Stimulated activated CD8-positive, alpha-beta memory T cell treated with anti-CD3 and anti-CD28 coated beads, Interleukin-4, amount 100 ng/mL, for 1 hour (primary cell): ENCODE measurements at places on chromosomes 5 and 9.

GRCh38 chr9:21976334-21976875, 17.8 kb downstream of the CDKN2A start:
- no peak for DNase-seq

DNA sequence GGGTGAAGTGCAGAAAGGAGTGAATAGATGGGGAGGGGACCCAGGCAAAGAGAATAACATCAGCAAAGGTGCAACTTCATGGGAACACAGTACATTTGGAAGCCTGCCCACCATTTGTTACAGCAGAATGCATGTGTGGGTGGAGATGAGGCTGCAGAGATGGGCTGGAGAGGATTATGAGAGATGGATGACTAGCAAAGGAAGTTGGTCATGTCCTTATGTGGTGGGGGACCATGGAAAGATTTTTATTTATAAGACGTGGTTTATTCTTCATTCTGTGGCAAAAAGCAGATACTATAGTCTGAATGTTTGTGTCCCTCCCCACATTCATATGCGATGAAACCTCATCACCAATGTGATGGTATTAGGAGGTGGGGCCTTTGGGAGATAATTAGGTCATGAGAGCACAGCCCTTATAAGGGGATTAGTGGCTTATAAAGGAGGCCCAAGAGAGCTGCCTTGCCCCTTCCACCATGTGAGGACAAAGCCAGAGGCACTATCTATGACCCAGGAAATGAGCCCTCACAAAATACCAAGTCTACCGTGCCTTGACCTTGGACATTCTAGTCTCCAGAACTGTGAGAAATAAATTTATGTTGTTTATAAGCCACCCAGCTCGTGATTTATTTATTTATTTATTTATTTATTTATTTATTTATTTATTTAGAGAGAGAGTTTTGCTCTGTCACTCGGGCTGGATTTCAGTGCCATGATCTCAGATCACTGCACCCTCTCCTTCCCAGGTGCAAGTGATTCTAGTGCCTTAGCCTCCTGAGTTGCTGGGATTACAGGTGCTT, 483.7 kb downstream of the RAB3C start:
- DNase-seq: no peak

GRCh38 chr5:170681013-170681433, 102.5 kb upstream of the GABRP start:
- DNase-seq: no peak

- no peak for DNase-seq
These were observed 63.5 kb downstream of the MPDZ start for GRCh38 chr9:13215791-13216554.

DNA sequence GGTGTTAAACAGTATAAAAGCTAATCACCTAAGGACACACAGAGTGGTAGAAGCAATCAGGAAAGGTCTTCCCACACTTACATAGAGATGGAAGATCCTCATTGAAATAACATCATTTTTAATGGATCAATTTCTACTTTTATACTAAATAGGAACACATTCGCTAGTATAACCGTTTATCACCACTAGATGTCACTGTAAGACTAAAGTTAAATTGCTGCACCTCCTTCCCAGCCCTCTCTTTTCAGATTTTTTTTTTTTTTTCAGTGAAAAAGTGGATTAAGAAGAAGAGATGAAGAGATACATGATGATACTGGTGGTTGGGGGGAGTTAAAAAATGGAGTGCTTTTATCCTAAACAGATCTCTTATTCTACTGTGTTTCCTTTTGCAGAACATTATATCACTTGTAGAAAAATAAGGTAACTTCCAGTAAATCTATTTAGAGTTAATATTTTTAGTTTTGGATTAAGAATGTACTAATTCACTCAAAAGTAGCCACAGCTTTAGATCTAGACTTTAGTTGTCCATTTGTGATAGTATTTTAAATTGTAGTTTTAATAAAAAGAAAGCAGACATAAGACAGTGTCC, 116.9 kb upstream of the ARRDC3 start:
- DNase-seq: no peak

- no peak for DNase-seq
These were observed 10.9 kb upstream of the FBXO38 start for GRCh38 chr5:148372893-148373292.

- no peak for DNase-seq
These were observed 281.4 kb downstream of the CWC27 start for GRCh38 chr5:65050140-65050539.

DNA sequence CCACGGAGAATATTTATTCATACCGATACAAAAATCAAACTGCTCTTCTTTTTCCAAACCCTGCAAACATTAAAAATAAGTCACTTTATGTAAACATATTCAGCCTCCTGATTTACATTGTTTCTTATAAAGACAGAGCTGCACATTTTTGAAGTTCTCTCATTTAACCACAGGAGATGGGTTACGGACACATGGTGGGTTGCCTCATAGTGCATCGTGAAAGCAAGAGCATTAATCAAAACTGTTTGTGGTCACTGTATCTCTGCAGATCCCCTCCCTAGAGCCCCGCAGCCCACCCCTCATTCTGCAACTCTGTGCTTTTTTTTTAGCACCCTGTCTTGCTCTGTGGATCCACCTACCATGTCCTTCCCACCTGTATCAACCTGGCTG, 43.3 kb upstream of the EQTN start:
- no peak for DNase-seq

DNA sequence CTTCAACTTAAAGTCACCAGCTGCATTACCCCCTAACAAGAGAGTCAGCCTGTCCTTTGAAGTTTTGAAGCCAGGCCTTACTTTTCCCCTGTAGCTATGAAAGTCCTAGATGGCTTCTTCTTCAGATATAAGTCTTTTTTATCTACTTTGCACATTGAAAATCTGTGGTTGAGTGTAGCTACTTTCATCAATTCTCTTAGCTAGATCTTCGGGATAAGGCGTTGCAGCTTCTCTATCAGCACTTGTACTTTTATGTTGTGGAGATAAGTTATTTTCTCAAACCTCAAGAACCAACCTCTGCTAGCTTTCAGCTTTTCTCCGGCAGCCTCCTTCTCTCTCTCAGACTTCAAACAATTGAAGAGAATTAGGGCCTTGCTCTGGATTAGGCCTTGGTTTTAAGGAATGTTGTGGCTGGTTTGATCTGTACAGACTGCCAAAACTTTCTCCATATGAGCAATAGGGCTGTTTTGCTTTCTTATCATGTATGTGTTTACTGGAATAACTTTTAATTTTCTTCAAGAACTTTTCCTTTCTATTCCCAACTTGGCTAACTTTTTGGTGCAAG, 21.6 kb downstream of the CATSPER3 start:
- DNase-seq: no peak

DNA sequence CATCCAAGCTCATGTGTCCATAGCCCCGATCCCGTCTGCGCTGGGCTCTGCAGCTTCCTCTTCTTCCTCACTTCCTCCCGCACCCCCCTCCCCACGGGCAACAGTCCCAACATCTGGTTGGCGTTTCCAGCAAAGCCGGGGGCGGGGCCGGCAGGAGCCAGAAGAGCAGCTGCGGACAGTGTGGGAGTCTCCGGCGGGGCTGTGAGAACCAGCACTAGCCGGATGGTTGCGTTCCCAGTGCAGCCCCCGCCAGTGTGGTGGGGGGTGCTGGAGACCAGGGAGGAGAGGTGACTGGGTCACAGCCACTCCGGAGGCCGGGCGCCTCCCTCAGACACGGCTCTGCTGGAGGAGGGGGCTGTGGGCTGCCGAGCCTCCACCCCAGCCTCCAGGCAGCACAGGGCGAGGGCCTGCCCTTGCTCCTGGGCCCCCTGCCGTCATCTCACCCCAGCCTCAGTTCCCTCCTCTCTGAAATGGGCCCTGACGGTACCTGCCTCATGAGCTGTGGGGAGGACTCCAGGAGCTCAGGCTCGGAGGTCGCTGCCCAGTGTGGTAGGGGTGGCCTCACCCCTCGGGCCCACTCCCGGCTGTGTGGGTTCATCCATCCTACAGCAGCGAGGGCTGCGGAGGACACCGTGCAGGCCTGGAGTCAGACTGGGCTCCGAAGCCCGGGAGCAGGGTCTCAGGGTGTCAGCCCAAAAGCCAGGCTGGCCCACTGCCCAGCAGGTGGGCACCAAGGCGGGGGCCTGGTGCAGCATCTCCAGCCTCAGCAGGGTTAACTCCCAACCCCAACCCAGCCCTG, 41.5 kb upstream of the NOTCH1 start:
- no peak for DNase-seq

DNA sequence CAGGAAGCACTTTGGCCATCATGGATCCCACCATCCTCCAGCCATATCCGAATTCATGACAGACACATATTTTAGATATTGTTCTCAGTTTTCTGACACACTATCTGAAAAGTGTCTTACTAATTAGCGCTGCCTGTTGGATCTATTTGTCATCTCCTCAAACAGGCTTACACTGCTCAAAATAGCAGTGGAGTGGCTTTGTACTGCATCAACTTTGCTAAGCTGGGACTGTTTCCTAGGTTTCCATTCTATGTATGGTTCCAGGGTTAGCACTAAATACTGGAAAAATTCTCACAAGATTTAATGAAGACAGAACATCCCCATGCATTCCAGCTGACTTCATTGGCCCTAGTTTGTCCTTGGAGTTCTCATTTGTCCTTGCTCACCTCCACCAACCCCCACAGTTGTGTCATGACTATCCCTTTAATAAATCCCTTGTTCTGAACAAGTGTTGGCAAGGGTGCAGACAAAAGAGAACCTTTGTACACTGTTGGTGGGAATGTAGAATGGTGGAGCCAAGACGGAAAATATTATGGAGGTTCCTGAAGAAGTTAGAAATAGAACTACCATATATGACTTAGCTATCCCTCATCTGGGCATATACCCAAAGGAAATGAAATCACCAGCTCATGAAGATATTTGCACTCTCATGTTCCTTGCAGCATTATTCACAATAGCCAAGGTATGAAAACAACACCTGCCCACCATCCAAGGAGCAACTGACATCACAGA, 136.5 kb upstream of the RAI14 start:
- no peak for DNase-seq

- no peak for DNase-seq
These were observed 1076.5 kb downstream of the MAT2B start for GRCh38 chr5:164581889-164582288.

GRCh38 chr5:149679876-149680809, 50.0 kb upstream of the PPARGC1B start:
- no peak for DNase-seq

DNA sequence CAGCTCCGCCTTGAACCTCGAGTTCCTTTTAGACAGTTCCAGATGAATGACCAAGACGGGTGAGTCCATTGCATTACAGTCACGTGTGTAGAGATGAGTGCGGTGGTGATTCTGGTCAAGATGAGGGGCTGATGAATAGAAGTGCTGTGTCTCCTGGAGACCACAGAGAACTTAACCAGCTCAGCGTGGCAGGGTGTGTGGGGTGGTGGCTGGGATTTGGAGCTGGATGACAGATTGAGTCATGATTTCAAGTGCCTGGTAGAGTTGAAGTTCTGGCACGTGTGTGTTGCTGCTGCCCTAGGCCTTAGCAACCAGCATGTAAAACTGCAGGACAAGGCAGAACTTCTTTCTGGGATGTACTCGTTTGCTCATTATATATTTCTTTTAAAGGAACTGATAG, 53.3 kb downstream of the PRRC2B start:
- no peak for DNase-seq

DNA sequence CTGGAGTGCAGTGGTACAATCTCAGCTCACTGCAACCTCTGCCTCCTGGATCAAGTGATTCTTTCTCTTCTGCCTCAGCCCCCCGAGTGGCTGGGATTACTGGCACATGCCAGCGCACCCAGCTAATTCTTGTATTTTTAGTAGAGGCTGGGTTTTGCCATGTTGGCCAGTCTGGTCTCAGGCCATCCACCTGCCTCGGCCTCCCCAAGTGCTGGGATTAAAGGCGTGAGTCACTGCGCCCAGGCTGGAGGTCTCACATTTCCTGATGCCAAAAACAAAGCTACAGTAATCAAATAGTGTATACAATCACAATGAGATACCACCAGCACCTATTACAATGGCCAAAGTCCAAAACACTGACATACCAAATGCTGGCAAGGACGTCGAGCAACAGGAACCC, 51.1 kb downstream of the TTLL11 start:
- no peak for DNase-seq

DNA sequence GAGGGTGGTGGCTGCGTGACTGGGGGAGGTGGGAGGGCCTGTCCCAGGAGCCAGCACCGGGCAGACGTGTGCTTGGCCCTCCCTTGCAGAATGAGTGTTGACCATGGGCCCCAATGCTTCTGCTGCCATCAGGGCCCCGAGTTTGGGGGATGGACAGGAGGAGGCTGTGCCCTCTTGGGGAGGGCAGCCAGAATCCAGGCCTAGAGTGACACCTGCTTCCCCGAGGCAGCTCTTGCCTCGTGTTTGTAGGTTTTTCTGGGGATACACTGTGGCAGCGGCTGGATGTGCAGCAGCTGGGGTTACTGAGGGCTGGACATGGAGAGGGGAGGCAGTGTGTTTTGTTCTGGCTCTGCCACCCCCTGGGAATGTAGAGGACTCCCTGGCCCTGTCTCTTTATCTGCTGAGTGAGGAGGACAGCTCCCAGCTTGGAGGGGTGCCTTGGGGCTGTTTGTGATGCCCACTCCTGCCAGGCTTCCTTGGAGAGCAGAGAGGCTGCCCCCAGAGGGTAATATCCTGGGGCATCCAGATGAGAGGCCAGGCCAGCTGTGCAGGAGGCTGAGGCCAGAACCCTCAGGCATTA, 22.7 kb downstream of the WNK2 start:
- no peak for DNase-seq

GRCh38 chr9:87201351-87201751, 254.0 kb upstream of the GAS1 start:
- no peak for DNase-seq

GRCh38 chr9:90025816-90026215, 421.0 kb downstream of the GADD45G start:
- DNase-seq: no peak

- no peak for DNase-seq
These were observed 509.4 kb upstream of the KLF4 start for GRCh38 chr9:107999011-107999410.

- DNase-seq: no peak
These were observed 56.3 kb downstream of the TMEM174 start for GRCh38 chr5:73229271-73229670.
